ENCODE measurements at places on chromosomes 7 and 10.

- DNase-seq = no peak
These were observed 1.2 kb downstream of the HOGA1 start for GRCh38 chr10:97585439-97585811.

DNA sequence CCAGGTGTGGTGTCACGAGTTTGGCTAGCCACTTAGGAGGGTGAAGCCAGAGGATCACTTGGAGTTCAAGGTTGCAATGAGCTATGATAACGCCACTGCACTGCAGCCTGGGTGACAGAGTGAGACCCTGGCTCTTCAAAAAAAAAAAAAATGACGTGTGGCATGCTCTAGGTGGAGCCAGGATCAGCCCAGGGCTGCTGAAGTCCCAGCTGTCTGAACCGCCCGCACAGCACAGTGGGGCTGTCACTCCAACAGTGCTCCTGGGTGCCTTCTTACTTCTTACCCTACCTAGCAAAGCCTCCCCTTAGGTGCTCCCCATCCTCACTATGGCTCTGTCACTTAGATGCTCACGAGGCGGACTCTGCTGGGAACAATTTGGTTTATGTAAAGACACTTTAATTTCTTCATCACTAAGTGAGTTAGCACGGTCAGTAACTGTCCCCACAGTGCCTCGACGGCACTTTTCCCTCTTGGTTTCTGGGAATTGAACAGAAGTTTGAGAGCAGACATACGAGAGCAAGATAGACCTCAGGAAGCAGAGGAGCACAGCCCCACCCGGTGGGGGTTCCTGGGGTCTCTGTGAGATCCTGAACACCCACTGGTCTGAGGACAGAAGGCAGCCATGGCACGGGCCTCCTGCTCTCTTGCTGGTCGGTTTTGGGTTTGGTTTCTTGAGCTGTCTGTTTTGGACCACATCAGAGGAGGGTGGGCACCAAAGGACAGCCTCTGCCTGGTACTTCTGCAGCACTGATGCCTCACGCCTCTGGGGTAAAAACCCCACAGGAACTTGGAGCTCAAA lies 66.2 kb upstream of the BTBD16 start:
- no peak for DNase-seq

GRCh38 chr10:127347202-127347959 lies 151.0 kb upstream of the INSYN2A start:
- DNase-seq = no peak

DNA sequence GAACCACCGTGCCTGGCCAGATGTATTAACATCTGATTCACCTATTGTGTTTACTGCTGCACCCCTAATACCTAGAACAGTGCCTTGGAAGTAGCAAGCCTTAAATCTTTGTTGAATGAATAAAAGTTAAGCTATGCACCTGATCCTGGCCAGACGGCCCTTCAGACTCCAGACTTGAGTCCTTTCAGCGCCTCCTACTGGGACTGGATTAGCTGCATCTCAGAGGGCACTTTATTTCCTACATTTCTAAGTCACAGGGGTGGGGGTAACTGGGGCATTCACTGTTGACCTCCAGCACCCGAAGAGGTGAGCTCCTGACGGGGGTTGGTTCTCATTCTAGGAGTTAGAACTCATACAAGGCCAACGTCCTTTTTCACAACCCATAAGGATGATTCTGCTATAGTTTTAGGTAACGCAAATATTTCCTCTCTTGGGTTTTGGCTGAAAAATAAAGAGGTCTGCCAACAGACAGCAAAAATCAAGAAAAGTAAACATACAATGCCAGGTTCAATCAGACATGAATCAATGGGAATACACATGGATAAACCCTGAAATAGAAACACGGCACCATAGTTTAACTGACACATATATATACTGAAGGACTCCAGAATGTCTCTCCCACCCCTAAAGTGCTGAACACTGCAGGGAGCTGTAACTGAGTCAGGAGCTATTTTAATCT lies 48.0 kb upstream of the DLG5 start:
- DNase-seq = no peak

- no peak for DNase-seq
These were observed 168.6 kb upstream of the ETV1 start for GRCh38 chr7:14158111-14158510.

- DNase-seq = peak; percentile 54
These were observed 133.7 kb downstream of the ARHGAP22 start for GRCh38 chr10:48470893-48471805.

- no peak for DNase-seq
These were observed 14.8 kb downstream of the CCL24 start for GRCh38 chr7:75798770-75799169.

Data from upper lobe of right lung (tissue), 1 donor.